Left kidney (tissue), 8 donors: ENCODE measurements at places on chromosomes 2 and 18.
A peak's percentile ranks its signal among the peaks of the same experiment; 100 is the strongest.

GRCh38 chr2:28539118-28539541 is 43.3 kb downstream of the PLB1 start:
- DNase-seq: no peak

DNA sequence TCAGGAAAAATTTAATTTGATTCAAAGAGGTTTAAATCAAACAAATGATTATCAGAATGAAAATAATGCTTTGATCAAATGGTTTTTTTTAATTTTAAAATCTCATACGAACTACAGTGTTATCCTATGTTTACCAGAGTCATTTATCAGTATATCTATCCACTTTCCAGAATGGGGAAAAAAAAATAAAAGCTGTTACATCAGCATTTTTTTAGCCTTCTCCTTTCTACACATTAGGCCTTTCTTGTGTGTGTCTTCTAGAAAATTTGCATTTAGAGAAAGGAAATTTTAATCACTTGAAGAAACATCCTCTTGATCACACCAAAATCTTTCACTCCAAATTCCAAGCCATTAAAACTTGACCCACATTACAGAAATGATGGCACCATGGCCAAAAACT is 608.9 kb upstream of the ID2 start:
- DNase-seq: no peak

DNA sequence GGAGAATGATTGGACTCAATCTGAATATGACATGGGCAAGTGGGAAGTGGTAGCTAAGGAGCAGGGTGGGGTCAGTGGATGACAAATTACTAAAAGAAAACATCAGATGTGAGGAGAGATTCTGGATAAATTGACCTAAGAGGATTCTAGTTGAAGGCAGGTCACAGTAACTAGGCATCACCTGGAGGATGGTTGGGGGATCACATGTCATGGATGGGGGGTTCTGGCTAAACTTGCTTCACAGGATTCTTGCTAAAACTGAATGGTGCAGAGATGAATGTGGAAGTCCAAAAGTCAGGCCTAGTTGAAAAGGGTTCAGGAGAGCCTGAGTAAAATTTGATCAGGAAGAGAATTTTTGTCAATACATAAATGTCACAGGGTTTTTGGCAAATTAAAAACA is 18.3 kb downstream of the CLHC1 start:
- no peak for DNase-seq

DNA sequence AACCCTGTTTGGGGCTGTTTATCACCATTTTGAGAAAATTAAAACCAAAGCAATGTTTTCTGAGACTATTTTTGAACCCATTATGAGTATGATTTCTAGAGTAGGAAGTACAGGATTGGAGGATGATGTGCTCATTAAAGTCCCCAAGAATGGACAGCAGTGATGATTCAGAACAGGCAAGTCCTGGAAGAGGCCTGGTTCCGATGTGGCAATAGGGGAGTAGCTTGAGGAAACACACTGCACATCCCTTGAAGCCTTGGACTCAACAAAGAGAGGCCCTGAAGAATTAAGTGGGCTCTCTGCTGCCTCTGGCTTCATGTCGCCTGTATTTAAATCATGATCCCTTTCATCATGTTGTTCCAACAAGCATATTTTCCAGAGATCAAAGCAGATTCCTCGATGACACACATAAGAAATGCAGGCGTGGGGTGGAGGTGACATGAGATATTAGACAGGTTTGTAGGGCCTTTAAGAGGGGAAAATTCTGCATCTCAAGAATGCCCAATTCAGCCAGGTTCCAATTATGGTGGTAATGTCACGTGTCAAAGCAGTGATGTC is 242.2 kb downstream of the FHOD3 start:
- no peak for DNase-seq

- DNase-seq: no peak
Measured at GRCh38 chr2:20366672-20367116, 16.1 kb upstream of the PUM2 start.

DNA sequence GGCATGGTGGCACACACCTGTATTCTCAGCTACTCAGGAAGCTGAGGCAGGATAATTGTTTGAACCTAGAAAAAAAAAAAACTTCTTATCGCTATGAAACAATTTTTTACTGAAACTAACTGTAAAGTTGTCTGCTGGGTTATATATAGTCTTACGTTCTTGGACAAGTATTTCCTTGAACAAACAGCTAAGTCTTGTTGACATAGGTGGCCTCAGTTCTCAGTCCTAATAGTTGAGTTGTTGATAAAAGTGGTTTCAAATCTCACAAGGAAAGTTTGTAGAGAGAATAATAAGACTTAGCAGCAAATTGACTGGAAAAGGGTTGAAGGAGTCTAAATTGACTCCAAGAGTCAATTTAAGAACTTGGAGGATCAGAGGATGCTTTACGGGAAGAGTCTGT is 166.5 kb upstream of the KCNJ3 start:
- DNase-seq: no peak

DNA sequence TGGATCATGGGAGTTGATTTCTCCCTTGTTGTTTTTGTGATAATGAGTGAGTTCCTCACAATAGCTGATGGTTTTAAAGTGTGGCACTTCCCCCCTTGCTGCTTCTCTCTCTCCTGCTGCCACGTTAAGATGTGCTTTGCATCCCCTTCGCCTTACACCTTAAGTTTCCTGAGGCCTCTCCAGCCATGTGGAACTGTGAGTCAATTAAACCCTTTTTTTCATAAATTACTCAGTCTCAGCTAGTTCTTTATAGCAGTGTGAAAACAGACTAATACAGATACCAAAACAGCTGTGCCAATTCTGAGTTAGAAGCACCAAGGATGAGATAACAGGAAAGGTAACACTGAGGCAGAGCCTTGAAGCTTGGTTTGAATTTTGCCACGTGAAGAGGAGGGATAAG is 44.7 kb downstream of the ITSN2 start:
- no peak for DNase-seq

DNA sequence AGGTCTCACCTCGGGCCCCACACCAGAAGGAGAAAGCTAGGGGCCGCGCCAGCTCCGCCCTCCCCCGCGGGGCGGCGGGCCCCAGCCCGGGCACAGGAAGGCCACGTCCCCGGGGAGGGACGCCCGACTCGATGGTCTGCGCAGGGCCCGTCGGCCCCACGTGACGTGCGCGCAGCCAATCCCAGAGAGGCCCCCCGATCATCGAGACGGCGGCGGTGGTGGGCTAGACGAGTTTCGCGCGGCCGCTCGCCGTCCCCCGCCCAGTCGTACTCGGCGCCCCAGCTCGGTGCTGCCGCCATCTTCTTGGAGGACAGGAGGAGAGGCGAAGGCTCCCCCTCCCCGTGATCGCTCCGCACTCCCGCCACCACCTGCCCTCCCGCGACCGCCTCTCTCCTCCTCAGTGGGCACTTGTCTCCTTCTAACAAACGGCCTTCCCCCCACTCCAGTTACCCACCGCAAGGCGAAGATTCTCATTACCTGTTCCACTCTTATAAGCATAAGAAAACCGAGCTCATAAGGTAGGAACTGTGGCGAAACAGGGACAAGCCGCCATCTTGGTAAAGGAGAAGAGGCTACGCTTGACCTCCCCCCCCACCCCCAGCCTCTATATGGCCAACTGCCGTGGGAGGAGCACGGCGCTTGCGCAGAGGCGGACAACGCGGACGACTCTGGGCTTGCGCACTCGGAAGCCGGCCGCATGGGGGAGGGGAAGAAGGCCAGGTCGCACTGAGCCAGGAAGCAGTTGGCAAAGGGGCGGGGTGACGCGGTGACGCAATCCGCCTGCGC is at the start of gene HDLBP:
HDLBP (minus strand) TSS at position 580 of the 786 bp plus-strand sequence. CDS start 48,803 bp downstream, outside the sequence.
- DNase-seq: peak; percentile 99

- no peak for DNase-seq
Measured at GRCh38 chr2:212766921-212767320, 228.3 kb upstream of the ERBB4 start.

- no peak for DNase-seq
Measured at GRCh38 chr2:226738821-226739544, 60.6 kb downstream of the IRS1 start.

DNA sequence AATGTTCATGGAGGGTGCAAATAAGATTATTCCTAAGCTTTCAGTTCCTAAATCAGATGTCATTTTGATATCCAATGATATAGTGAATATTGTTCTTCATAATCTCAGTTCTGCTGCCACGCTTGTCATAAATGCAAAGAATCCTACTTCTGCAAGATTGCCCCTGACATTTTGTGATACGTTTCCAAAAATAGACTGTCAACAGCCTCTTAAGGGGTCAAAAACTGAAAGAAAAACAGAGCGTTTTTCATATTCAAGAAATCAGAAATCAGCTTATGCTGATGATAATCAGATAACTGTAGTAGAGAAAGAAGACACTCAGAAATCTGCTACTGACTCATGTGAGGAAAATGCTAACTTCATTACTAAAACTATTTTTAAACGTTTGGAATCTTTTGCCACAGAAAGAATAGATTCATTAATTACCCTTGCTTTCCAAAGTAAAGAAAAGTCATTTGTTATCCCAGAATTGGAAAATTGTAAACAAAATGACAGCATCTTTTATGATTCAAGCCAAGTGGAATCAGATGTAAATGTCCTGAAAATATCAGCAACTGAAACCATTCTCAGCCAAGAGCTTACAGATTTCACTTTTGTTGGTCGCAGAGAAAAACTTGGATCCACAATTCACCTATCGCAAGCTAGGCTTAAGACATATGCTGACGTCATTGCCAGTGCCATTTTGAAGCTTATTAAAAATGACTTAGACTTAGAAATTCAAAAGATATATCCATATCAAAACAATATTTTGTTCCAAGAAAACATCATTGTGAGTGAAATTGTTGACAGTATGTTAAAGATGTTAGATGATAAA is 55.1 kb downstream of the FSIP2 start:
- DNase-seq: no peak
